ENCODE measurements at places on chromosomes 13 and 19.
A peak's percentile ranks its signal among the peaks of the same experiment; 100 is the strongest.

DNA sequence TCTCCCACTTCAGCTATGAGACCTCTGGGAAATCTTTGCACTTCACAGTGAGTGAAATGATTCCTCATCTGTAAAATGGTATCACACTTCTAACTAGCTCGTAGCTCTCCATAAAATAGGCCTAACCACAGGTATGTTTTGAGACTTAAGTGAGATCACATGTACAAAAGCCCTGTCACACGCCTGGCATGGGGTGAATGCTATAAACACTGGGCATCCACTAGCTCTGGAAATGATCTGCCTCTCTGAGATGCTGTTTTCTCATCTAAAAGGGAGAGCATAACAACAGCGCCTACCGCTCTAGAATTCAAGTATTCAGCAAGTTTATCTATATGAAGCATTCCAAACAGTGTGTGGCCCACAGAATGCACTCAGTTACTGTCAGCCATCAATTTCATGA, 2.2 kb downstream of the AKT2 start:
- no peak for DNase-seq

DNA sequence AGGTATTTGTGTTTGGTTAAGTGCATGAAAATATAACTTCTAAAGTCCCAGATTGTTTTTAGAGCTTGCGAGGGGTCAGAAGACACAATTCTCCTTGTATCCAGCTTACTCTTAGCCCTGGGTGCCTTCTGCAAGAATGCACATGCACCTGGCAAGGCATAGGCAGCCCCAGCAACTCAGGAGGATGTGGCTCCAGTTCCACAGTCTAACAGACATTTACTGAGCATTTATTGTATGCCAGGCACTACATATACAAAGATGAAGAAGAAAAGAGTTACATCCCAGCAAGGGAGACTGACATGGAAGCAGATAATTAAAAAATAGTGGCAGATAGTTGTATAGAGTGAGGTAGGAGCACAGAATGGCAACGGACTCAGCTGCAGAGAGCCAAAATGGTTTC, 101.1 kb upstream of the FRY start:
- no peak for DNase-seq

- peak; percentile 35 for DNase-seq
Observed at GRCh38 chr13:22926748-22927400, 253.9 kb upstream of the SGCG start.

GRCh38 chr13:83007226-83007625, 875.0 kb downstream of the SLITRK1 start:
- DNase-seq: peak; percentile 9

- DNase-seq: no peak
Observed at GRCh38 chr13:73607489-73608156, 526.6 kb downstream of the KLF12 start.

- no peak for DNase-seq
Observed at GRCh38 chr19:1473085-1473851, 5.7 kb downstream of the C19orf25 start.

DNA sequence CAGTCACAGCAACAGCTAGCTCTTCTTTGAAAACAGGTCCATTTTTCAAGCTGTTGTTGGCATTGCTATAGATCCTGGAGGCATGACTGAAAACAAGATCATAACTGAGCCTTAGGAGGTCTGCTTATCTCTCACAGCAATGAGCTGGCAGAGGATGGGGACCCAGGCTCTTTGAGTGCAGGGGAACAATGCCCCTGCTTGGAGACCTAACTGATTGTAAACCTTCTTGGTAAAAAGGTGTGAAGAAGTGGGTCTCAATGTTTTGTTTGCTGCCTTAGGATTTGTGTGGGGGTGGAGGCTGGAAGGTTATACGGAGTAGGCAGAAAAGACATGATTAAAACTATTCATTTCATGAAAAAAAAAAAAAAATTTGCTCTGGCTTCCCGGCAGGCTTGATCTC, 94.6 kb downstream of the EFNB2 start:
- DNase-seq: no peak

DNA sequence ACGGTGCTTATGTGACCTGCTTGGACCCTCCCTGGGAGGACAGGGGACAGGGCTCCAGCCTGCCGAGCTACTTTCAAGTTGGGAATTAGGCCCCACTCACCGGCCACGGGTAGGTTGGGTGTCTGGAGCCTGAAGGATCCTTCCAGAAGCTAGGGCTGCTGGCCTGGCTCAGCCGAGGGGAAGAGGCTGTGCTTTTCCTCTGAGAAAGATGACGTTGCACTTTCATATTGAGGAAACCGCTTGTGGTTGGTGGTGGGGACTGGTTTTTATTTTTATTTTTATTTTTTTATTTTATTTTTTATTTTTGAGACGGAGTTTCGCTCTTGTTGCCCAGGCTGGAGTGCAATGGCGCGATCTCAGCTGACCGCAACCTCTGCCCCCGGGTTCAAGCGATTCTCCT, at the start of gene TMEM150B:
Gene TMEM150B (minus strand): TSS at position 170 of the 400 bp plus-strand sequence. CDS start 4,305 bp downstream, outside the sequence.
- peak; percentile 77 for DNase-seq

Measured in inflammatory macrophage treated with lipopolysaccharide for 1 hour (primary cell).